ENCODE measurements at places on chromosomes 3 and 15. TPM values are rescaled to one million over a fixed set of nuclear protein-coding genes. Genes with fewer than 3 reads are reported as not detected.
A peak's percentile ranks its signal among the peaks of the same experiment; 100 is the strongest.

DNA sequence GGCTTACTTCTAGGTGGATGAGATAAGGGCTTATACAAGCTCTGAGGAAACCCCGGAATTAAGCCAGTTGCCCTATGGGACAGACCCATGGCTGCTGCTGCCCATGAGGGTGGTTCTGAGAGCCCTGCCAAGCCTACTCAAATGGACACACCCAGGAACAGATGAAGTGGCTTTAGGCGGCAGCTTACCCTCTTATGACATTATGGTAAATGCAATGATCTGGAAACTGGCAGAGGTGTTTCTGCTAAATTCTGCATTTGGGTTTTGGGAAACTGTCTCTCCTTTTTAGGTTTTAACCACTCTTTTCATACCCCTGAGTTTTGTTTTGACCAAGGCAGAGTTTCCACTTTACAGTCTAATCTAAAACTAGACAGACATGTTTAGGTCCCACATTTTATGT is 9.0 kb upstream of the ZBED2 start:
- DNase-seq: peak; percentile 74

Gene SOX14
- total RNA-seq: not detected

- DNase-seq: no peak
These were observed 1.2 kb downstream of the COX17 start for GRCh38 chr3:119676020-119676419.

- no peak for DNase-seq
These were observed 53.5 kb upstream of the TEX264 start for GRCh38 chr3:51617597-51617996.

Gene SLC9A9
- 4.3 TPM for total RNA-seq

DNA sequence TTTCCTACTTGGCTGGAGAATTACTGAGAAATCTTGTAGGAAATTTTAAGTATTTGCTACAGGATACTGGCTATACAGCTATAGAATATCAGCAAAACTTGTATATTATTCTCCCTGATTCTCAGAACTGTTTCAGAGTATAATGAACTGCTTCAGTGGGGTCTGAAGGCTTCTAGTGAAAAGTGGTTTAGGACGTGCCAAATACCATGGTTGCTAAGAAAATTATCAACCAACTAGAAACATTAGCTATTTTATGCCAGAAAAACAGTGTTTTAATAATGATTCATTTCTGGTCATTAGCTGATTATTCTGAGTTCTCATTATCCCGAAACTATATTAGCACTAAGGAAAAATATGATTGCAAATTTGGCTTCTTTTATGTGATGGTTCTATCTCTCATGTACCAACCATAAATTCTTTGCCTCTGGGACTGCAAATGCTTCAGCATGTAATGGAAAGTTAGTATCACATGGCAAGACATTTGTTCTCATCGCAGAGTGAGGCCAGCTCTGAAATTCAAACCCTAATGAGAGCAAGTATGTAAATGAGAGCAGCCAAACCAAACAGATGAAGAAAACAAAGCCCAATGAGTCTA is 11.0 kb upstream of the TSC22D2 start:
- no peak for DNase-seq
